Ovary (tissue), 10 donors: ENCODE measurements at places on chromosomes 12 and 14. TPM values are rescaled to one million over a fixed set of nuclear protein-coding genes. Genes with fewer than 3 reads are reported as not detected.

The MTRFR gene
- 17.5 TPM for polyA plus RNA-seq

DNA sequence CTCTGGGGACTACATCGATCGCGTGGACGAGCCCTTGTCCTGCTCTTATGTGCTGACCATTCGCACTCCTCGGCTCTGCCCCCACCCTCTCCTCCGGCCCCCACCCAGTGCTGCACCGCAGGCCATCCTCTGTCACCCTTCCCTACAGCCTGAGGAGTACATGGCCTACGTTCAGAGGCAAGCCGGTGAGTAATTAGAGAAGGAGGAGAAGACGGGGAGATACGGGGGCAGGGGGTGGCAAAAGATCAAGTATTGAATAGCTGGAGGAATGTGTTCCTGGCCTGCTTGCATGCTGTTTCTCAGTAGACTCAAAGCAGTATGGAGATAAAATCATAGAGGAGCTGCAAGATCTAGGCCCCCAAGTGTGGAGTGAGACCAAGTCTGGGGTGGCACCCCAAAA, 21.9 kb downstream of the OS9 start:
- H3K27me3 ChIP-seq: no peaks in the 10 kb centered on the region
- H3K4me3 ChIP-seq: no peak overlapping the region
- no peak for DNase-seq
- H3K4me1 ChIP-seq: no peaks in the 10 kb centered on the region

The MMP19 gene
- 11.3 TPM for polyA plus RNA-seq

The BCL11B gene
- 0.08 TPM for polyA plus RNA-seq

DNA sequence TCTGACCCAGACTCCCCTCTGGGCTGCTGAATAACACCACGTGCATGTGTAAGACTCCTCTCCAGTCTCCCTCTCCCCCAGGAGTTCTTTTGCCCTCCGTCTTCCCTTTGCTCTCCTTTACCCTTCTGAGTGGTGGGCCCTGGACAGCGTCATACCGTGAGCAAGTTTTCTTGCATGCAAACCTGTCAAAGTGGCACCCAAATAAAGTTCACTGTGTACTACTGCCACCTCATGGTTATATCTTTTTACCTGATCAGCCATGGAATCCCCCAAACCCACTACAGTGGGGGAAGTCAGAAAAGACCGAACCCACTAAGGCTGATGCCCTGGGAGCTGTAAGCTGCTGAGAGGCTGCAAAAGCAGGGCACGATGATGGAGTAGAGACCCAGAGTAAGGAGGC, 131.1 kb upstream of the VRK1 start:
- DNase-seq: no peak
- no peak overlapping the region for H3K4me3 ChIP-seq
- no peak overlapping the region for H3K27ac ChIP-seq
- no peaks in the 10 kb centered on the region for H3K4me1 ChIP-seq

- no peaks in the 10 kb centered on the region for H3K27me3 ChIP-seq
- H3K27ac ChIP-seq: no peak overlapping the region
- no peak for DNase-seq
- H3K4me3 ChIP-seq: no peak overlapping the region
These were observed 230.5 kb downstream of the AEBP2 start for GRCh38 chr12:19669793-19670192.

GRCh38 chr14:36817071-36817930, 155.6 kb downstream of the PAX9 start:
- H3K27ac ChIP-seq: no peak overlapping the region
- H3K4me1 ChIP-seq: no peaks in the 10 kb centered on the region
- no peaks in the 10 kb centered on the region for H3K36me3 ChIP-seq
- no peaks in the 10 kb centered on the region for H3K27me3 ChIP-seq

DNA sequence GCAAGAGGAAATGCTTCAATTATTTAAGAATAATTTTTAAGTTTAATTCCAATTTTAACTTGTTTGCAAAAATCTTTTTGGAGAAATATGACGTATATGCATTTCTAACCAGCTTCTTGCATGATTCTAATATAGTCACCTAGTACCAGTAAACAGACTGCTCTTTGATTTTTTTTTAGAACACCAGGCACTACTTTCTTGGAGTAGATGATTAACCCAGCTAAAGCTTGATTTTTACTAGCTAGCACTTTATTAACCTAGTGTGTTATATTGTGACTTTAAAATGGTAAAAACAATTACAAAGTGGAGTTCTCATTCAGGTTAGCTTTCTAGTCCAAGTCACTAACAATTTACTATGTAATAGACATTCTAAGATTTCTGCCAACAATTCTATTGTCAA, 32.6 kb upstream of the FGD4 start:
- no peaks in the 10 kb centered on the region for H3K27me3 ChIP-seq
- no peak overlapping the region for H3K4me3 ChIP-seq
- no peak overlapping the region for H3K27ac ChIP-seq
- no peak for DNase-seq

- peaks cover 1% of the 10 kb centered on the region for H3K4me1 ChIP-seq
- no peak overlapping the region for H3K4me3 ChIP-seq
- DNase-seq: no peak
These were observed 75.9 kb downstream of the CHST11 start for GRCh38 chr12:104532636-104533035.

The INHBC gene
- 0.07 TPM for polyA plus RNA-seq

The NOS1 gene
- 0.08 TPM for polyA plus RNA-seq

DNA sequence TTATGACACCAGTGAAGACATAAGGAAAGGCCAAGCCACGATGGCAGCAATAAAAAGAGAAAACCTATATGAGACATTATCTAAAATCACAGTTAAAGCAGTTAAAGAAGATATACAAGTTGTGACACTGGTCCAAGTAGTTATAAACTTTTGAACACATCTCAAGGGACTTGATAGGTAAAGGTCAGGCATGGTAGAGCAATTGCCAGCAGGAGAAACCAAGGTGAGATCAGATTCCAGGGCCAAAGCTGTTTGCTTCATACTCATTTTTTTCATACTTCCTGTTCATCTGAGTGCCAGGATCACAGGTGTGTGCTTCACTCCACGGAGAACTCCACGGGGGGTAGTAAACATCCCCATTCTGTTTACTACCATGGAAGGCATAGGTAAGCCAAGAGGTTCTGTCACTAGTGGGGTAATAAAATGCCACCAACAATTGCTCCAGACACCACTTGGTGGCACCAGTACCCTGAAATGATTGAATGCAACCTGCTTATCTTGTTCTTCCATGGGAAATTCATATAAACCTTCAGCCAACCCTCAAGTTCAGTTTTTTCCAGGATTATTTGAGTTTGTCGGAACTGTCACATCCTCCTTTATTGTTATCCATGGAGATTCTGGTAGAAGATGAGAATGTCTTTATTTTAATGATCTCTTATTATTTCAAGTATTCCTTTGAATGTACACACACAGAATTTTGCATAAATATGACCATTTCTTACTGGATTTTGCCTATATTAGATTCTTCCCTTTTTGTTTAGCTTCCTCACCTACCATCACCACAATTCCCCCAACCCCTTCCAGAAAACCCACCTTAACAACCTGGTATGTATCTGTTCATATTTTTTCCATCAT, 59.2 kb upstream of the TSPAN8 start:
- H3K4me1 ChIP-seq: no peaks in the 10 kb centered on the region
- no peak overlapping the region for H3K4me3 ChIP-seq
- no peak for DNase-seq
- H3K27ac ChIP-seq: no peak overlapping the region
- no peaks in the 10 kb centered on the region for H3K36me3 ChIP-seq

- no peaks in the 10 kb centered on the region for H3K4me1 ChIP-seq
- peak overlapping the region; percentile 41 for H3K4me3 ChIP-seq
- H3K27ac ChIP-seq: no peak overlapping the region
- no peaks in the 10 kb centered on the region for H3K27me3 ChIP-seq
- H3K36me3 ChIP-seq: no peaks in the 10 kb centered on the region
- DNase-seq: no peak
These were observed 669 bp upstream of the WSCD2 start for GRCh38 chr12:108128221-108129016.

DNA sequence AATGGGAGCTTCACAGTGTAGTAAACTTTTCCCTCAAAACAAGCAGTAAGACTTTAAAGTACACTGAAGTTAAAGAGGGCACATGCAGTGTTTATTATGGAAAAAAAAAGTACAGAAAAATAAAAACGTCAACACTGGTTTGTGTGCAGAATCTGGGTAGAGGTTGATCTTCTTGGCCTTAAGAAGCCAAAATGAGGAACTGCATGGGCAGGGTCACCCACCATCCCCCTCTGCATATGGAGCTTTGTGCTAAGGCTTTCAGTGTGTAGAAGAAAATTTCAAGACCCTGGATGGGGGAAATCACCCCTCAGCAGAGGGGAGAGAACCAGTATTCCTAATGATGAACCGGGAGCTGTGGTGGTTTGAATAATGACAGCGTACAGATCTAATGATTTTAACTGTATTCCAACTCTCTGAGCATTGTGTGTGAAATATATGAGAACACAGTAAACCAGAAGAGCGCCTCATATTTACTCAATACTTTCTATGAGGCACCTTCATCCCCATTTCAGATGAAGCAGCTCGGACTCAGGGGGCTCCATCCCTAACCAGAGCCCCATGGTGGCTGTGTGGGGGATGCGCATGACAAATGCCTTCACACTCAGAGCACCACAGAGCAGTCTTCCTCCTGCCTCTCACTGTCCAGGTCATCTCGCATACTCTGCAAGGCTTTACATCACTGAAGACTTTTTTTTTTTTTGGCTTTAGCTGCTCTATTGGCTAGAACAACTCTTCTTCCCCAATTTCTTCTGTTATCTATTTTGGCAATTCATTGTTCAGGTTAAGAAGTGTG, 33.4 kb downstream of the ACADS start:
- DNase-seq: no peak
- no peak overlapping the region for H3K27ac ChIP-seq
- H3K4me1 ChIP-seq: peaks cover 2% of the 10 kb centered on the region
- no peak overlapping the region for H3K4me3 ChIP-seq
- no peaks in the 10 kb centered on the region for H3K36me3 ChIP-seq
- H3K27me3 ChIP-seq: no peaks in the 10 kb centered on the region

DNA sequence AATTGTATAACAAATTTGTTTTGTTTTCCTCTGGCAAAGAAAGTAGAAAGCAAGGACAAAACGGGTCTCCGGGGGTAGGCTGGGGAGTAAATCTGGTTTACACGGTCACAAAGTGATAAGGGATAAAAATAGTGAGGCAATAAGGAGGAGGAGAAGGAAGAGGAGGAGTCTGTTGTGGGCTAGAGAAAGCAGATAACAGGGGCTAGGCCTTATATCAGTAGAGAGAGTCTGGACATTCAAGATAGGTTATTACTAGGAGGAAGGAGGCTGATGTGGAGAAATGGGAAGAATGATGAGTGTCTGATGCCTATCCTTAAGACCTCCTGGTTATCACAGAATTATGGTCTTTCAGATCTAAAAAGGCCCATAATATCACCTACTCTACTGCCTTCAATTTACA, 83.2 kb upstream of the SSTR1 start:
- H3K27me3 ChIP-seq: no peaks in the 10 kb centered on the region
- no peak overlapping the region for H3K27ac ChIP-seq
- H3K36me3 ChIP-seq: no peaks in the 10 kb centered on the region
- H3K4me1 ChIP-seq: peaks cover 1% of the 10 kb centered on the region

GRCh38 chr12:11324426-11324825, 14.2 kb upstream of the PRB4 start:
- DNase-seq: no peak
- H3K27ac ChIP-seq: no peak overlapping the region
- no peak overlapping the region for H3K4me3 ChIP-seq

GRCh38 chr14:29925101-29925722, 2.4 kb downstream of the PRKD1 start:
- no peak for DNase-seq
- H3K27me3 ChIP-seq: no peaks in the 10 kb centered on the region
- H3K36me3 ChIP-seq: no peaks in the 10 kb centered on the region
- H3K4me3 ChIP-seq: no peak overlapping the region
- no peak overlapping the region for H3K27ac ChIP-seq
- H3K4me1 ChIP-seq: peaks cover 7% of the 10 kb centered on the region

DNA sequence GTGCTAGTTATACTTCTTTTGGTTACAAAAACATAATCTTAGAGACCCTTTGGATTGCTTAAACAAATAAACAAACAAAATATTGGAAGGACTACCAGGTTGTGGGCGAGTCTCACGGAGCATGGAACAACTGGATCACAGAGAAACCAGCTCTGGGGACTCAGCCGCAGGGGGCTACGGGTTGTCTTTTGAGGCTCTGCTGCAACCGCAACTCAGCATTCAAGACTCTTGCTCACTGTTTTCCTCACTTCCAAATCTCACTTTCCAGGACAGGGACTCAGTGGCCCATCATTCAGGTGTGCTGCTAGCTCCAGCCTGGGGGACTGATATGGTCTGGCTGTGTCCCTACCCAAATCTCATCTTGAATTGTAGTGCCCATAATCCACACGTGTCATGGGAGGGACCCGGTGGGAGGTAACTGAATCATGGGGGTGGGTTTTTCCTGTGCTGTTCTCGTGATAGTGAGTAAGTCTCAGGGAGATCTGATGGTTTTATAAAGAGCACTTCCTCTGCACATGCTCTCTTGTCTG, 14.0 kb upstream of the SERPINA4 start:
- peaks cover 5% of the 10 kb centered on the region for H3K4me1 ChIP-seq
- H3K27me3 ChIP-seq: no peaks in the 10 kb centered on the region
- no peaks in the 10 kb centered on the region for H3K36me3 ChIP-seq
- H3K4me3 ChIP-seq: no peak overlapping the region
- H3K27ac ChIP-seq: no peak overlapping the region

The ZNF140 gene
- 21.1 TPM for polyA plus RNA-seq

GRCh38 chr12:75850721-75851462, 180.7 kb downstream of the PHLDA1 start:
- peaks cover 6% of the 10 kb centered on the region for H3K4me1 ChIP-seq
- no peak overlapping the region for H3K27ac ChIP-seq
- H3K27me3 ChIP-seq: no peaks in the 10 kb centered on the region
- no peaks in the 10 kb centered on the region for H3K36me3 ChIP-seq

GRCh38 chr12:3542911-3543310, 51.9 kb downstream of the PRMT8 start:
- no peaks in the 10 kb centered on the region for H3K4me1 ChIP-seq
- H3K27me3 ChIP-seq: no peaks in the 10 kb centered on the region
- no peak overlapping the region for H3K4me3 ChIP-seq
- DNase-seq: no peak
- no peak overlapping the region for H3K27ac ChIP-seq

The DPPA3 gene
- polyA plus RNA-seq: 1.3 TPM
